Iris pigment epithelial cell (primary cell): ENCODE measurements at places on chromosomes 2 and 18.

- no peak for DNase-seq
Observed at GRCh38 chr2:210363261-210363660, 48.3 kb upstream of the MYL1 start.

DNA sequence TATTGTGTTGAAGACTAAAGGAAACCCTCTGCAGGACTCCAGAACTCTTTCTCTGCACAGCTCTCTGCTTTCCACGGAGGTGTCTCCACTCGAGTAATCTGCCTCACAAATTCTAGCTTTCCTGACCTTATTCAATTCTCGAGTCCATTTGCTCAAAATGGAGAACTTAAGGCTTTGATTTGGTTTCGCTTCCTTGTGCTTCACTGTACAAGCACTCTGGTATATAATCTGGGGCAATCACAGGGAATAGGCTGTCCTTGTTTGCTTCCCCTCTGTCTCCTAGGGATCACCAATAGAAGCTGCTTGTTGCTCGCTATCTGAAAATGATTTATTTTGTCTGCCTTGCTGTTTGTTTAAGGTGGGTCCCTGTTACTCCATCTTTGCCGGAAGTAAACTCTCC is 129.1 kb upstream of the DOCK10 start:
- DNase-seq: no peak

GRCh38 chr2:177989029-177989885 is 83.3 kb downstream of the PDE11A start:
- peak; percentile 70 for DNase-seq

GRCh38 chr2:107418708-107419107 is 408.0 kb upstream of the RGPD4 start:
- DNase-seq: no peak

GRCh38 chr2:36559221-36559942 is 38.6 kb downstream of the FEZ2 start:
- no peak for DNase-seq
